Stimulated activated CD4-positive, alpha-beta T cell treated with anti-CD3 and anti-CD28 coated beads, Interleukin-1b, Interleukin-23, amount 100 ng/mL, for 24 hours (primary cell): ENCODE measurements at places on chromosomes 12 and 14.

DNA sequence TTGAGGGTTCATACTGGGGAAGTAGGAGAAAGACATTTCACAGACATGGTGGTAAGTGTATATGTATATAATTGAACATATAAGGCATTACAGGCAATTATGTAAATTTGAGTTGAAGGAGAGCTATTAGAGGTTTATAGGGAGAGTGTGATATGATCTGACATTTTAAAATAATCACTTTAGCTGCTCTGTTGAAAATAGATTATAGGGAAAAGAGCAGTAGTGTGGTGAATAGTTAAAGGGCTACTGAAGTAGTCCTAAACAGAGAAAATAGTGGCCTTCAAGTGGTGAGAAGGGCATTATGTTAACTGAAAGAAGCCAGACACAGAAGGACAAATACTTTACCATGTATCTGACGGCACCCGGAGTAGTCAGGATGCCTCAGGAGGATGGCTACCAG lies 234.2 kb downstream of the SLC41A2 start:
- DNase-seq: no peak

GRCh38 chr12:24854908-24855307 lies 94.0 kb downstream of the BCAT1 start:
- DNase-seq: no peak

GRCh38 chr12:130506844-130507243 lies 169.2 kb downstream of the PIWIL1 start:
- DNase-seq: no peak

GRCh38 chr12:32211066-32211899 lies 104.6 kb downstream of the BICD1 start:
- no peak for DNase-seq

DNA sequence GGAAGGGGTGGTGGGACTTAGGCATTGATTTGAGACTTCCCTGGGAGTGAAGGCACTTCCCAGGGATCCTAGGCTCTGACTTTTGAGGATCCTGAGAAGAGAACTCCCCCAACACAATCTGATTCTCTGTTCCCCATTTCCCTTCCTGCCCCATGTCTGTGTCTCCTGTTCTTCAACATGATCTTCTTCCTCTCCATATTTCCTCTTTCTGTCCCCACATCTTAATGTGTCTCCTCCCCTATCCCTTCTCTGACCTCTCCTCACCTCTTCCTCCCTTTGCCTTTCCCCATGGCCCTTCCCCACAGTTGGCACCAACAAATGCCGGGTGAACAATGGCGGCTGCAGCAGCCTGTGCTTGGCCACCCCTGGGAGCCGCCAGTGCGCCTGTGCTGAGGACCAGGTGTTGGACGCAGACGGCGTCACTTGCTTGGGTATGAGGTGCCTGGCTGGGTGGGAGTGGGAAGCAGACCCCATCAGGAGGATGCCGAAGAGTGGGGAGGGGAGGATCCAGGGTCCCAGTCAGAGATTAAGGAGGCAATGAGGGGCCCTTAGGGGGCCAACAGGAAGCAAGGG lies 15.2 kb upstream of the LRP1-AS start:
- no peak for DNase-seq

DNA sequence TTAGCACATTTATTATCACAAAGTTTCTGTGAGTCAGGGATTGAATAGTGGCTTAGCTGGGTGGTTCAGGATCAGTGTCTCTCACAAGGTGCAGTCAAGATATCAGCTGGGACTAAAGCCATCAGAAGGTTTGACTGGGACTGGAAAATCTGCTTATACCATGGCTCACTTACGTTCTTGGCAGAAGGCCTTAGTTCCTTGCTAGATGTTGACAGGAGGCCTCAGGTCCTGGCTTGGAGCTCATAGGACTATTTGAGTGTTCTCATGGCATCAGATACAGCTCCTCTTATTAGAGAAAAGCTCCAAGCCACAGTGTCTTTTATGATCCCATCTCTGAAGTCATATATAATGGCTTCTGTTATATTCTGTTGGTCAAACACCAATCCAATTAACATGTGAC lies 127.3 kb downstream of the SLC6A15 start:
- no peak for DNase-seq

GRCh38 chr12:102302553-102302952 lies 104.9 kb upstream of the PMCH start:
- no peak for DNase-seq

- DNase-seq: no peak
Observed at GRCh38 chr12:26666286-26666685, 166.7 kb downstream of the ITPR2 start.

DNA sequence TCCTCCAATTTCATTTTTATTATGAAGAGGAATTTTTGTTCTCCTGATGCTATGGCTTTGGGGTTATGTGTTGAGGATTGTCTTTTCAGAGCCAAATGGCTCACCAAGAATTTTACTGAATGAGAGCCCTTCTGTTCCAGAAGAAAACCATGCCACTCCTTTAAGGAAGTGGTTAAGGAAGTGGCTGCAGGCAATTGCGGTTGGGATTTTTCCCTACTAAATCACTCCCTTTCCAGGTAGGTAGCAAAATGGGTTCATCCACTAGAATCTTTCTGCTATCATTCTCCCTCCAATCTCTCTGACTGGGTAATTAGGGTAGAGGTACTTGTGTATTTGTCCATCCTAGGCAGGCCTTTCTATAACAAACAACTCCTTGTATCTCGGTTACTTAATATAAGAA lies 163.1 kb downstream of the TTC8 start:
- DNase-seq: no peak

DNA sequence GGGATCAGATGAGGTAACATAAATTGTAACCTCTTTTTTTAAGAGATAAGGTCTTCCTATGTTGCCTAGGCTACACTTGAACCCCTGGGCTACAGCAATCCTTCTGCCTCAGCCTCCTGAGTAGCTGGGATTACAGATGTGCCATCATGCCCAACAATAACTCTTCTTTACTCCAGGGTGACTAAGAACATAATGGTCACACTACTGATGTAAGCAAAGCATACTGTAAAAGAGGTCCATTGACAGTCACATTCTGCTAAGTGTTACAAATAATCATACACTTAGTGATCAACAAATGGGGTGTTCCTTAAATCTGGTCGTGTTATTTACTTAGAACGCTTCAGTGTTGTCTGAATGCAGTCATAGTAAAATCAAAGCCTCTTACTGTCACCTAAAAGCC lies 68.9 kb downstream of the EPS8 start:
- DNase-seq: no peak

DNA sequence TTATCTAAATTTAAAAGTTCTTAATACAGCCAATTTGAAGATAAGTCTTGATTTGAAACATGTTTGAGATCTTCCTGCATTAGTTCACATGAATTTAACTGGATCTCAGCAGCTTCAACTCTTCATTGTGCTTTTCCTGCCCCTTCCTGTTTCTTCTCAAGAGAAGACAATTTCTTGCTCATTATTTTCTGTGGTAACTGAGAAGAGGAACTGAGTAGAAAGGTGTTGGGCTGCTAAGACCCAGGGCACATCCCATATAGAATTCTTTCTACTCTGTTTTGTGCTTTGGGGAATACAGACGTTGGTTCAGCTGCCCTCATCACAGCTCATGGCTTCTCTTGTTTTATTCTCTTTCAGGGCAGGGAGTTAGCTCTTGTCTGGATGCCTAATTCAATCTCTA lies 110.2 kb downstream of the SNAPC1 start:
- DNase-seq: no peak
